ENCODE measurements at places on chromosomes 12 and 14. TPM values are rescaled to one million over a fixed set of nuclear protein-coding genes. Genes with fewer than 3 reads are reported as not detected.

The LRTM2 gene
- total RNA-seq = not detected

- no peak overlapping the region for H3K4me3 ChIP-seq
- H3K27me3 ChIP-seq = peaks cover 9% of the 10 kb centered on the region
- H3K27ac ChIP-seq = no peak overlapping the region
- H3K36me3 ChIP-seq = no peaks in the 10 kb centered on the region
- no peaks in the 10 kb centered on the region for H3K4me1 ChIP-seq
Observed at GRCh38 chr12:69630191-69630590, 19.5 kb upstream of the LRRC10 start.

The LTBP2 gene
- 111 TPM for total RNA-seq

DNA sequence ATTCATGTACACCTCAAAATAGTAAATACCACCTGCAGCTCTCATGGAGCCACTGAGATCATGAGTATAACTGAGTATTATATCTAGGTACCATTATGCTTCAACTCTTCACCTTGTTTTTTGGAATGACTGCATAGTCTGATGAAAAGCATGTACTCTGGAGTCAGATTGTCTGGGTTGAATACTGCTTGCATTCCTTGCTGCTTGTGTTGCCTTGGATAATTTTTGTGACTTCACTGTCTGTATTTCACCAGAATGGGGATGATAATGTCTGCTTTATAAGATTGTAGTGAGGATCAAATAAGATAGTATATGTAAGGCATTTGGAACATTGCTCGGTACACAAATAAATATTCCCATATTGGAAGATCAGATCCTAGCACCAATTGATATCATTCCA, 54.2 kb downstream of the SUSD6 start:
- H3K4me3 ChIP-seq = no peak overlapping the region
- DNase-seq = peak; percentile 23
- H3K27me3 ChIP-seq = no peaks in the 10 kb centered on the region
- peaks cover 63% of the 10 kb centered on the region for H3K4me1 ChIP-seq
- 0 out of 2 replicates have a peak, but pooled peaks cover 5% of the 10 kb centered on the region for H3K36me3 ChIP-seq

The CLMN gene
- not detected for total RNA-seq

The CELA1 gene
- not detected for total RNA-seq

DNA sequence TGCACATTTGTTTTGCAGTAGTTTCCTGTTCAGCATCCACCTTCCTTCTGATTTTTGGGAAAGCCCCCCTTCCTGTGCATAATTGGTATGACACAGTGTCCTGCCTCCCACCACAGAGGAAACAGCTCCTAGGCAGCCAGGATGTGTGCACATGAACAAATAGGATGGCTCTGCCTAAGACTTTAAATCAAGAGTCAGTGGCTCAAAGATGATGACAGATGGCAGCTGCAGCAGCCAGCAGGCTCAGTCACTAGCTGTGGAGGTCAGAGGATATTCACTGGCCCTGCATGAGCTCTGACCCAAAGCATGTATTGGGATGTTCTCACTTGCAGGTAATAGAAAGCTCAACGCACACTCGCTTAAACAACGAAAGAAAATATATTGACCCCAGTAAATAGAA, 90.3 kb downstream of the KCNK10 start:
- H3K36me3 ChIP-seq = no peaks in the 10 kb centered on the region
- H3K4me3 ChIP-seq = no peak overlapping the region
- DNase-seq = no peak
- no peaks in the 10 kb centered on the region for H3K27me3 ChIP-seq

The MGP gene
- total RNA-seq = 0.53 TPM

DNA sequence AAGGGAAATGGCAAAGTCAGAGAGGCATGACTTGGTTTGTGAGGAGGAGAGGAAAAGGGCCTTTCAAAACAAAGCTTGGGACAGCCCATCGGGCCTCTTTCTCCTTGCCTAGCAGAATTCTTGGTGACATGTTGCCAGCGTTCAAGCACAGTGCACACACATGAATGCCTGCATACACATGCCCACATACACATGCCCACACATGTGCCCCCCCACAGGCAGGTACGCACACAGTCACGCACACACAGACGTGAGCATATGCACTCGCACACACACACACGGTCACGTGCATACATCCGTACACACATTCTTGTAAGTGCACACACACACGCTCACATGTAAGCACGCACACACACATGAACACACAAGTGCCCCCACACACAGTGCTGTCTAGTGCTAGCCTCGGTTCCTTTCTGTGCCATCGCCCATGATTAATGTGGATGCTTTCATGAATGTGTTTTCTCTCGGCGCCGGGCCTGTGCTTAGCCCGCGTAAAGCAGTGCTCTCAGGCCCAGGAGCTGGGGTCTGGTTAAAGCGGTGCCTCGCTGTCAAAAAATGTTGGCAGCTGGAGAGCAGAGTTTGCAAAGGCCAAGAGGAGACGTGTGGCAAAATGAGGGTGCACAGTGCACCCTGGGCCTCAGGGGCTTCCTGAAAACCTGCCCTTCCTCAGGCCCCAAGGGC, 328.8 kb upstream of the DIO3 start:
- H3K27me3 ChIP-seq = peaks cover 8% of the 10 kb centered on the region
- H3K36me3 ChIP-seq = no peaks in the 10 kb centered on the region
- DNase-seq = no peak
- no peaks in the 10 kb centered on the region for H3K4me1 ChIP-seq

GRCh38 chr14:40058901-40059897, 627.0 kb upstream of the FBXO33 start:
- no peaks in the 10 kb centered on the region for H3K4me1 ChIP-seq
- H3K27me3 ChIP-seq = no peaks in the 10 kb centered on the region
- H3K27ac ChIP-seq = no peak overlapping the region
- no peak for DNase-seq
- no peaks in the 10 kb centered on the region for H3K36me3 ChIP-seq

The AP1G2 gene
- 7.6 TPM for total RNA-seq

The CCDC177 gene
- not detected for total RNA-seq

The ABHD4 gene
- total RNA-seq = 30.7 TPM

- H3K36me3 ChIP-seq = peaks cover 21% of the 10 kb centered on the region
- no peaks in the 10 kb centered on the region for H3K27me3 ChIP-seq
Observed at GRCh38 chr12:121804417-121805111, 755 bp downstream of the SETD1B start.

The TAS2R14 gene
- total RNA-seq = 1.2 TPM

The FSCB gene
- not detected for total RNA-seq

The RD3L gene
- not detected for total RNA-seq

DNA sequence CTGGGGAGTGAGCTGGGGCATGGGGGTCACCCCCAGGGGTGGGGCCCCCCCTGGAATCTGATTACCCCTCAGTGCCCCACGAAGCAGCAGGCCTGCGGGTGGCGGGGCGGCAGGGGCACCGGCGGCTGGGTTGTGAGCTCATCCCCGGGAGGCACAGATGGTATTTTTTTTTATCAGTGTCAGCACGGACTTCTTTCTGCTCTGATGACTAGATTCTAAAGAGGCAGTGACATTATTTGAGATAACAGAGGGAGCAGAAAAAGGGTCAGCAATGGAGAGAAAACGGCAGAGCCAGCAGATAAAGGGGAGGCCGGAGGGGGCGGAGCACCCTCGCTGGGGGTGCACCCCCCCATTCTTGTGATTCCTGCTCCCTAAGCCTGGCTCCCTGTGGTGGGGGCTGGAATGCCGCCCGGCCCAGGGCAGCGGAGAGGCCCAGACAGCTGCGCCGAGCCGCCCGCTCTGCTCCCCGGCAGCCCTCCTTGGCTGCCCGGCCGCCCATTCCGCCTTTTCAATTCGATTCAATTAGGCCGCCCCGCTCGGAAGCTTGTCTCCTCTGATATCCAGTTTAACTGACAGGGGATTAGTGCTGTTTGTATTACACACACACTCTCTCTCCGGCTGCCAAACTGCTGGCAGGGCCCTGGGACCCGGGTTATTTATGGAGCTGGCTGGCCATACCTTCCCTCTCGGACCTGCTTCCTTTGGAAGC, 32.9 kb downstream of the MVK start:
- H3K27me3 ChIP-seq = peaks cover 27% of the 10 kb centered on the region
- H3K27ac ChIP-seq = no peak overlapping the region
- no peaks in the 10 kb centered on the region for H3K4me1 ChIP-seq
- H3K36me3 ChIP-seq = no peaks in the 10 kb centered on the region
- DNase-seq = no peak
- H3K4me3 ChIP-seq = no peak overlapping the region

The PRB2 gene
- total RNA-seq = not detected

DNA sequence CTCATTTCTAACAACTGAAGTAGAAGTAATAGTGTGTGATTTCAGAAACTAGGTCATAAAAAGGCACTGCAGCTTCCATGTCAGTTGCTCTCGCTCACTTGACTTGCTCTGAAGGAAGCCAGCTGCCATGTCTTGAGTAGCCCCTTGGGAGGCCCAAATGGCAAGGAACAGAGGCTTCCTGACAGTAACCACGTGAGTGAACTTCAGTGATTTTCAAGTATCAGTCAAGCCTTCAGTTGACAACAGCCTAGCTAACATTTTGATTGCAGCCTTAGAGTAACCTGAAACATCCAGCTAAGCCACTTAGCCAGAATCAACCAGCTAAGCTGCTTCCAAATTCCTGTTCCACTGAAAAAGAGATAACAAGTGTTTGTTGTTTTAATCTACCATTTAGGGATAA, 26.7 kb downstream of the TOGARAM1 start:
- no peaks in the 10 kb centered on the region for H3K4me1 ChIP-seq
- H3K4me3 ChIP-seq = no peak overlapping the region
- no peaks in the 10 kb centered on the region for H3K27me3 ChIP-seq
- no peaks in the 10 kb centered on the region for H3K36me3 ChIP-seq
- no peak overlapping the region for H3K27ac ChIP-seq
- no peak for DNase-seq

- DNase-seq = no peak
- no peaks in the 10 kb centered on the region for H3K4me1 ChIP-seq
- H3K27ac ChIP-seq = no peak overlapping the region
- no peaks in the 10 kb centered on the region for H3K36me3 ChIP-seq
- H3K27me3 ChIP-seq = no peaks in the 10 kb centered on the region
Observed at GRCh38 chr14:41302776-41303175, 303.9 kb upstream of the LRFN5 start.

DNA sequence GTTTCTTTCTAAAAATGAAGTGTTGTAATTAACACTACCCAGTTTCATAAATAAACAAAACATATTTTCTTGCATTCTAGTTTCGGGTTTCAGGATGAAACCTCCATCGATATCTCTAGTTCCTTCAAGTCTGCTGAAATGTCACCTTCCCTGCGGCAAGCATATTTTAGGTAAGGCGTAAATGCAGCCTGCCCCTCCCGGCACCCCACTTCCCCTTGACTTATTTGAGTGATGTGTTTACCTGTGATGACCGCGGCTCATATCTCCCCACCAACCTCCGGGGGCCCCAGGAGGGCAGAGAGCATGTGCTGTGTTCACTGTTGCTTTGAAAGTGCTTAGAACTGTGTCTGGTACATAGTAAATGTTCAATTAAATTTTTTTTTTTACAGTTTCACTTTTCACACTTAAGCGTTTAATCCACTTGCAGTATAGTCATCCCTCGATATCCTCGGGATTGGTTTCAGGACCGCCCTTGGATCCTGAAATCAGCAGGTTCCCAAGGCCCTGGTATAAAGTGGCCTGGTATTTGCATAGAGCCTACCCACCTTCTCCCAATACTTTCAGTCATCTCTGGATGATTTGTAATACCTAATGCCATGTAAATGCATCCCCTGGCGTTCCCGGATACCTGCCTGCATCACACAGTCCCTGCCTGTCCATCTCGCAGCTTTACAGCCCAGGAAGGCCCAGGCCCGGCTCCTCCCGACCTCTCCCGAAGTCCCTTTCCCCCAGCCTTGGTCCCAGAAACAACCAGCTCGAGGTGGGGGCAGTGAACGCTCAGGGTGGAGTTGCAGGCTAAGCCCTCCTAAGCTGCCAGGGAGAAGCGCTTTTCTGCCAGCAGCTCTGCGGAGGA, 40.2 kb upstream of the FBRSL1 start:
- DNase-seq = no peak
- H3K4me3 ChIP-seq = no peak overlapping the region
- no peaks in the 10 kb centered on the region for H3K36me3 ChIP-seq
- no peaks in the 10 kb centered on the region for H3K4me1 ChIP-seq

- no peak overlapping the region for H3K4me3 ChIP-seq
- H3K36me3 ChIP-seq = no peaks in the 10 kb centered on the region
- peak; percentile 5 for DNase-seq
- peaks cover 2% of the 10 kb centered on the region for H3K27me3 ChIP-seq
Observed at GRCh38 chr14:80364274-80364673, 153.0 kb upstream of the DIO2 start.

DNA sequence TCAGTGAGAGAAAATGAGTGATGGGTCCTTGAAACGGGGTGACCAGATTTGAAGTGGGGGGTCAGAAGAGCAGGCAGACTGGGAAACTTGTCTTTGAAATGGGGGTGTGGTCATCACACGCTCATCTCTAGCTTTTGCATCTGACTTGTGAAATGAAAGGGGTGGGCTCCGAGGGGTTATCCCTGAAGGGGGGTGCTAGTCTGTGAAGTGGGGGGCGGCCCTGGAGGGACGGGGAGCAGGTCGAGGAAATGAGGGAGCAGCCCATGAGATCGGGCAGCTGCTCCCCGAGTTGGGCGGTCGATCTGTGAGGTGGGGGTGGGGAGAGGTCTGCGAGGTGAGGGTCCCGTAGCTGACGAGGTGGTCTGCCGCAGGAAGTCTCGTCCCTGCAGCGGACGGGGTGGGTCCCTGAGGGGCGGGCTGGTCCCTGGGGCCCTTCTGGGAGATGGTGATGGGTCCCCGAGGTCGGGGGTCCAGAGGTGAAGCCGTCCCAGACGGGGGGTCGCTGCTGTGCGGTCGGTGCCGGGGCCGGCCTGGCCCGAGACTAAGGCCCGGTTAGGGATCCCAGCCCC, 542 bp downstream of the PXN start:
- peaks cover 50% of the 10 kb centered on the region for H3K4me1 ChIP-seq
- H3K27me3 ChIP-seq = 0 out of 2 replicates have a peak, but pooled peaks cover 1% of the 10 kb centered on the region
- H3K27ac ChIP-seq = peak overlapping the region; percentile 83
- DNase-seq = no peak
- H3K4me3 ChIP-seq = peak overlapping the region; percentile 96

DNA sequence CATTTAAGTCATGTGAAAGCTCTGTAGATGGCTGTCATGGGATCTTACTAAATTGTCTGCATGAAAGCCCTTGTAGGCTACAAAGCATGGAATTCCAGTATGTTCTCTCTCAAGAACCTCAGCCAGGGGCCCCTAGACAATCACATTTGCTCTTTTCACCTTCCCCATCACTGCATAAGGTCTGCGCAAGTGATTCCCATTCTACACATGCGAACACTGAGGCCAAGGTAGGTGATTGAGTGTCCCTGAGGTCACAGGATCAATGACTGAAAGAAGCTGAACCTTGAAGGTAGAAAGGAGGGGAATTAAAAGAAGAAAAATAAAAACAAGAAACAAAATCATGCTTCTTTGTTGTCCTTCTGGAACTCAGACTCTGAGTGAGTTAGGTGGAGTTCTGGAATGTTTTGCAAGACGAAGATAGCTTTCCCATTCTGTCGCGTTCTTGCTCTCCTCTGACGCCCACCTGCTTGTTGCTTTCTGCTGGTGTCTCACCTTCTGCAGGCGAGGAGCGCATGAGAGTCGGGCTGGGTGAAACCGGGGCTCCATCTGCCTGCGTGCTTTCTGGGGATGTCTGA, 79.9 kb downstream of the SPRING1 start:
- H3K27me3 ChIP-seq = peaks cover 56% of the 10 kb centered on the region
- peak overlapping the region; percentile 84 for H3K4me3 ChIP-seq
- DNase-seq = no peak
- no peak overlapping the region for H3K27ac ChIP-seq
- H3K36me3 ChIP-seq = no peaks in the 10 kb centered on the region
- H3K4me1 ChIP-seq = peaks cover 33% of the 10 kb centered on the region

The SIX6 gene
- not detected for total RNA-seq

- H3K27me3 ChIP-seq = no peaks in the 10 kb centered on the region
- no peak overlapping the region for H3K4me3 ChIP-seq
- no peak overlapping the region for H3K27ac ChIP-seq
- H3K4me1 ChIP-seq = peaks cover 10% of the 10 kb centered on the region
- DNase-seq = no peak
Observed at GRCh38 chr12:27217590-27217989, 26.5 kb upstream of the STK38L start.

GRCh38 chr12:29147731-29148595, 1.1 kb upstream of the FAR2 start:
- no peaks in the 10 kb centered on the region for H3K36me3 ChIP-seq
- H3K4me1 ChIP-seq = peaks cover 12% of the 10 kb centered on the region

The PMCH gene
- not detected for total RNA-seq

Data from HFFc6 (cell line).